ENCODE measurements at places on chromosomes 3 and 15.

- no peak for DNase-seq
Measured at GRCh38 chr3:154904328-154904727, 175.8 kb upstream of the MME start.

DNA sequence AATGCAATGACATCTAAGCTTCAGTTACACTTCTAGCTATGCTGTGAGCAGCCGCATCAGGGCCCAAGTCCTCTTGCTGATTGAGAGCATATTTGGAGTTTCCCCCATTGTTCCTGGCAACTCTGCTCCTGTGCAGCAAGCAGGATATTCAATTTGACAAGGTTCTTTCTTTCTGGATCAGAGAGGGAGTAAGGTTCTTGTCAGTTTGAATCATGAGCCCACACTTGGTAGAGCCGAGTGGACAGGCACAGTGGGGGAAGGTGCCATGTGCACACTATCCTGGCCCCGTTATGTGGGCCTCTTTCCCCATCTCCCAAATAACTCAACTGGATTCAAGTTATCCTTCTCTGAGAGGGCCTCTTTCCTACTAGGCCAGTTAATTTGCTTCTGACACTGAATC is 385.4 kb downstream of the ZIC1 start:
- no peak for DNase-seq

DNA sequence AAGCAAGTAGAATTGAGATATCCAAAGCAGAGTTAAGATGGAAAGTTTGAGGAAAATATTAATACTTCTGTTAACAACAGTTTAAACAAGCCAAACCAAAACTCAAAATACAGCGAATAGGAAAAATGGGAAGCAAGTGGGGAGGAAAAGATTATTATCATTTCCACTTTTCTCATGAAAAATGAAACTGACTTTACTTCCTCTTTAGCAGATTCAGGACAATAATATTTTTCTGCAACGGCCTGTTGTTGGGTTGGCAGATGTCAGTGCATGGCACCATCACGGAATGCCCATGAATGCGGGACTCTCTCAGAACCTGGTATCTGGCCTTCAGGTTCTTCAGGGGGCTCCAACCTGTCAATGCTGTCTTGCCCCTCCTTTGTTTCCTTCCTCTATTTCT is 11.1 kb downstream of the ANKUB1 start:
- no peak for DNase-seq

GRCh38 chr3:127052121-127052561 is 69.2 kb downstream of the PLXNA1 start:
- DNase-seq, result no peak
